ENCODE measurements at places on chromosomes 16 and 17.

DNA sequence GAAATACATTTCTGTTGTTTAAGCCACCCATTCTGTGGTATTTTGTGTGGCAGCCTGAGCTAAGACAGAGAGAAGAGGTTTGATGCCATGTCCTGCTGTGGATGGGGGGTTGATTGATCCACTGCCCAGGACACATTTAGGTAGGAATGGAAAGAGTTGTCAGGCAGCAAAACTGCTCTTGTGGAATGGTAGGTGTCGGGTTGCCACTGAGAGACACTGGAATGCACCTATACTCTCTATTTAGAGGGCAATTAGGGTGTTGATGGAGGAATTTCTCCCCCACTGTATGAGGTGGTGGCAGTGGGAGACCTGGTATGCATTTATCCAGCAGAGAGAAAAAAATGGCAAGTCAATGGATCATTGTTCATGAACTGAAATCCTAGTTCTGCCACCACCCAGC, 30.9 kb downstream of the CBLN1 start:
- DNase-seq, result no peak

- no peak for DNase-seq
These were observed 63.3 kb downstream of the PECAM1 start for GRCh38 chr17:64327201-64327930.

DNA sequence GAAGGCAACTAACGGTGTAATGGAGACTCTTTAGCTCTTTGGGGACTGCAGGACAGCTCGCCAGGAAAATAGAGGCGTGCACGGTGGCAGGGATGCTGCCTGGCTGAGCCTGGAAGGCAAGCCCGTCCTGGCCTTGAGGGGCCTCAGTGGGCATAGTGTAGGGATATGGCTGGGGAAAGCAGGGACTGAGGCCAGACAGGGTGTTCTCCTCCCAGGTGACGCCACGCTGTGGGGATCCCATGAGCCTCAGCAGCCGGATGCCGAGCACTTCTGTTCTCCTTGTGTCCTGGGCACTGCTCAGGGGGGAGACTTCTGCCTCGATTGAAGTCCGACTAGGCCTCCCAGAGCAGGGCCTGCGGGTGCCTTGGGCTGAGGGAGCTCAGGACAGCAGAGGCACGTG, 89.2 kb downstream of the NPIPB11 start:
- no peak for DNase-seq

DNA sequence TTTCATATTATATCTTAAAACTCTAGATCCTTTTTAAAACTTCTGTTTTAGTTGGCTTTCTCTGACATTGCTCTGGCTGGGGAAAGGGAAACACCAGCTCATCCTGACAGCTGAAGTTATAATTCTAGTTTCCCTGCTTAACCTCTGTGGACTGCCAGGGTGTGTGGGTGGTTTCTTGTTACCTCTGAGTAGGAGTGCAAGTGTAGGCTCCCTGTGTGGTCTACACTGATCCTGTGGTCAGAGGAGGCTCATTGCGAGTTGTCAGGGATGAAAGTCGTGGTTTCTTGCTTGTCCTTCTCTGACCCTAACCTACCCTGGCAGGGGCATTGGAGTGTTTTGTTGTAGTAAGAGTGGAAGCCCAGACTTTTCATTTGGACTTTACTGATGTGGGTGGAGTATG, 221.0 kb downstream of the UTP18 start:
- no peak for DNase-seq

DNA sequence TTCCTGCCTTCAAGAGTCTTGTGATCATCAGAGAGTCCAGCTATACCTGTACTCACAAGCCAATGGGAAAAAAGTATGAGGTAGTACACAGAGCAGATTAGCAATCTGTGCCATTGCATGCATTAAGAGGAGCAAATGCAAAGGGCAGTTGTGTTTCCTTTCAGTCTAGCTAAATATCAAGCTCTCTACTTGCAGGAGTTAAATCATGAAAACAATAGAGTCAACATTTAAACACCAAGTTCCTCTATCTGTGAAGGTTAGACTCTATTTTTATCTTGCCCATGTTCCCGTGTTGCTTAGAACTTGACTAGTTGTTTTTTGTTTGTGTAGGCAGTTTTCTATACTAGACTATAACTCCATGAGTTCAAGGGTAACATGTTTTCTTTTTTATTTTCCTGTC, 4.7 kb upstream of the FAM20A start:
- DNase-seq, result no peak

GRCh38 chr16:10637337-10638037, 57.1 kb upstream of the EMP2 start:
- no peak for DNase-seq

- DNase-seq, result no peak
These were observed 29.1 kb downstream of the GAS7 start for GRCh38 chr17:10169290-10169689.

- no peak for DNase-seq
These were observed 227.3 kb downstream of the SNX29 start for GRCh38 chr16:12203780-12204351.

- no peak for DNase-seq
These were observed 14.6 kb downstream of the STH start for GRCh38 chr17:46013502-46014165.

- no peak for DNase-seq
These were observed 30.5 kb upstream of the PLCG2 start for GRCh38 chr16:81748476-81749198.

GRCh38 chr17:10109146-10109545, 89.3 kb downstream of the GAS7 start:
- no peak for DNase-seq

DNA sequence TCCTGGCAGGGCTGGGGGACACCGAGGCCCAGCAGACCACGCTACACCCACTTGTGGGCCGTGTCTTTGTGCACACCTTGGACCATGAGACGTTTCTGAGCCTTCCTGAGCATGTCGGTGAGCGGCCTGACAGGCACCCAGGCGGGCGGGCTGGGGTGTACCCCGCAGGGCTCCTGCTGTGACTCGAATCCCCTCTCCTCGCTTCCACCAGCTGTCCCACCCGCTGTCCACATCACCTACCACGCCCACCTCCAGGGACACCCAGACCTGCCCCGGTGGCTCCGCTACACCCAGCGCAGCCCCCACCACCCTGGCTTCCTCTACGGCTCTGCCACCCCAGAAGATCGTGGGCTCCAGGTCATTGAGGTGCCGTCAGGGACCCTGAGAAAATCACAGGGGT, 1.6 kb downstream of the SGCA start:
- no peak for DNase-seq

GRCh38 chr16:78446486-78446885, 347.0 kb downstream of the WWOX start:
- DNase-seq, result no peak

GRCh38 chr17:77462090-77462489, 321.3 kb downstream of the SEC14L1 start:
- DNase-seq, result no peak

DNA sequence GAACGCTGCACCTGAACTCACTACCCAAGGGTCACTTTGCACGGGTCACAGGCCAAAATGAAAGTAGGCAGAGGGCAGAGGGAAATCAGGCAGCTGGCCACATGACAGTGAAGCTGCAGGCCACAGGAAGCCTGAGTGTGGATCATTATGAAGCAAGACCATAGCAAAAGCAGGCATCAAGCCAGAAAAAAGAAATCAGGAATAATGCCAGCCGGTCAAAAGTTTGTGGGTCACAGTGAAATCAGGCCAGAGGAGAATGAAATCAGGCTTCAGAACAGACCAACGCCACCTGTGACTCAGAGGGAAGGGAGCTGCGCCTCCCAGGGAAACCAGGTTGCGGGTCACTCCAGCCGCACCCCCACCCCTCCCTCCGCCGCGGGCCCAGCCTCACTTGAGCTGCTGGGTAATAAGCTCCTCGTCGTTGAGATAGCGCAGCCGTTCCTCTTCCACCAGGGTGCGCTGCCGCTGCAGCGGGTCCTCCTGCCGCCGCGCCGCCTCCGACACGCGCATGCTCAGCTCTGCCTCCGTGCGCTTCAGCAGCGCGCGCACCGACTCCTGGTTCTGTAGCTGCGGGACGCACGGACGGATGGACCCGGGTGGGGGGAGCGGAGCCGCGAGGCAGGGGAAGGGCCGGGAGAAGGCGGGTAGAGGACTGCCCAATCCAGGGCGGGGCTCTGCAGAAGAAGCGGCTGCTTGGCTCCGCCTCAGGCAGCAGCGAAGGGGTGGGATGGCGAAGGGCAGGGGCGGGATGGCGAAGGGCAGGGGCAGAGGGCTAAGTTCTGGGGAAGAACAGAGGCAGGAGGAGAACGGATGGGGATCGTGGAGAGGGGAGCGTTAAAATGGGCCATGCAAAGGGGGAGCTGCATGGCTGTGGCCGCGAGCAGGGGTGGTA, 47.7 kb downstream of the SRCIN1 start:
- peak; percentile 40 for DNase-seq

DNA sequence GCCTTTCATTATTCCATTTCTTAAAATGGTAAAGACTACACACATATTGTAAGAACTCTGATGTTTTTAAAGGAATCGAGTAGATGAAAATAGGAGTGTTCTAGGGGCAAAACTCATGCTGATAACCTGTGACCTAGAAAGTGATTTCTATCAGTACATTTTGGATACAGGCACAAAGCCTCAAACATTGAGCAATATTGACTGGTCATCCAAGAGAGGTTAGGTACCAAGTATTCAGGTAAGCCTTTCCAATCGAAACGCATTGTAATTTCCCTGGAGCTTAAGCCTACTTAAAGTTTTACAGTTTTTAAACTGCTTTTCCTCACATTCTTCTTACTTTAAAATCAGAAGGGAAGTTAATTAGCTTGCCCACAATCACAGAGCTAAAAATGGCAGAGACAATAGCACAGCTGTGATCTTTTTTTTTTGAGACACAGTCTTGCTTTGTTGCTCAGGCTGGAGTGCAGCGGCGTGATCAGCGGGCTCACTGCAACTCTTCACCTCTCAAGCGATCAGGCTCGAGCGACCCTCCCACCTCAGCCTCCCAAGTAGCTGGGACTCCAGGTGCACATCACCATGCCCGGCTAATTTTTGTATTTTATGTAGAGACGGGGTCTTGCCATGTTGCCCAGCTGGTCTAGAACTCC, 3.3 kb downstream of the GOT2 start:
- no peak for DNase-seq

DNA sequence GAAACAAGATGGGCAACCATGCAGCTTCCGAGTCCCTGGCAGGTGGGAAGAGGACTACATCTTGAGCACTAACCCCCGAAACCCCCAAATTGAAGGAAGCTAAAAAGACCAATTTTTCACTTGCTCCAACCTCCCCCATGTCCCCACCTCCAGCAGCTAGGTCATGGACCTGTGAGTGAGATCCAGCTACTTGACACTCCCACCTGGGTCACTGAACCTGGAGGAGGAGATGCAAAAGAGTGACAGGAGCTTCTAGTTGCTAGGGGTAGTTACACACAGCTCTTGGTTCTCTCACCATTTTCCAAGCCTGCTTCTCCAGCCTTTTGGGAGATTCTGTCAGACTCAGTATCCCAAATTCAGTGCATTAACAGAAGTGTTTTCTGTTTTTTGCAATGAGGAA, 11.2 kb downstream of the PDZD9 start:
- DNase-seq, result no peak

- DNase-seq, result peak; percentile 100
These were observed 58.6 kb upstream of the TNRC6A start for GRCh38 chr16:24670623-24671454.

DNA sequence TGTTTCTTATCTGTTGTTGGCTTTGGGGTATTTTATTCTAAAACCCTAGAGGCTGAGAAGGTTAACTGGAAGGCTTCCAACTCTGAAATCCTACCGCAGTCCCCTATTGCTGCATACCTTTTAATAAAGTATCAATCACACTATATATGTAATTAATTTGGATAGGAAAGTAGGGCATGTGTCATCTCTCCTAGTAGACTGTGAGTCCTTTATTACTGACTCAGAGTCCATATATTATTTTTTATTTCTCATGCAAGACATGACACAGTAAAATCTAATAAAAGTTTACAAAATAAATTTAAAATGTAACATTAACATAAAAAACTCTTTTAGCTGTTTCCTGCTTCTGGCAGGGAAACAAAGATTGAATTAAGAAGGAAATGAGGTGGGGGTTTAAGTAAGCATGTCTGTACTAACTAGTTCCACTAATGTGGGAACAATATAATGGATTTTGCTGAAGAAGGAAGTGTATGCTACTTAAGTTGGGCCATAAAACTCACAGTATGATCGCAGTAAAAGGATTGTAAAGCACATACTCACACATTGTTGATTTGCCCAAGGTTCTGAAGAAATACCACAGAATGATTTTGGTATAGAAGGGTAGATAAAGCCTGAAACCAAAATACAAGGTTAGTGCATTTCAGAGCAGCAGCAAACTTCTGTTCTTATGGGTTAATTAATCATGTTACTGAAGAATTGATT, 97.6 kb upstream of the HLF start:
- no peak for DNase-seq

GRCh38 chr16:24771132-24771778, 41.8 kb downstream of the TNRC6A start:
- DNase-seq, result no peak

DNA sequence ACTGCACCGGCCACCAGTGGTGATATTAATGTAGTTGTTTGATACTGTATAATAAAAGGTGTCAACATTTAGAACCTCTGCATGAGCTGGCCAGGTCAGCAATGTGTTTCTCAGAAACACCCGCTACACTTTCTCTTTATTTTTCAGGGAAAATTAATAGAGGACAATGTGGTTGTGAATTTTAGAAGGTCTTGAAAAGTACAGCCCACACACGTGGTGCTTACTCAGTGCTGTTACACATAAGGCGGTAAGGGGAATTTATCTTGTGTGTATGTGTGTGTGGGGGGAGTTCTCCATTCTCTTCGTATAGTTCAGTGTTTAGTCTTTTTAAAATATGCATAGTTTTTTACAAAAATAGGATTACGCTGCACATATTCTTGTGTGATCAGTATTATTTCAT, 4.4 kb upstream of the ZFP1 start:
- no peak for DNase-seq

DNA sequence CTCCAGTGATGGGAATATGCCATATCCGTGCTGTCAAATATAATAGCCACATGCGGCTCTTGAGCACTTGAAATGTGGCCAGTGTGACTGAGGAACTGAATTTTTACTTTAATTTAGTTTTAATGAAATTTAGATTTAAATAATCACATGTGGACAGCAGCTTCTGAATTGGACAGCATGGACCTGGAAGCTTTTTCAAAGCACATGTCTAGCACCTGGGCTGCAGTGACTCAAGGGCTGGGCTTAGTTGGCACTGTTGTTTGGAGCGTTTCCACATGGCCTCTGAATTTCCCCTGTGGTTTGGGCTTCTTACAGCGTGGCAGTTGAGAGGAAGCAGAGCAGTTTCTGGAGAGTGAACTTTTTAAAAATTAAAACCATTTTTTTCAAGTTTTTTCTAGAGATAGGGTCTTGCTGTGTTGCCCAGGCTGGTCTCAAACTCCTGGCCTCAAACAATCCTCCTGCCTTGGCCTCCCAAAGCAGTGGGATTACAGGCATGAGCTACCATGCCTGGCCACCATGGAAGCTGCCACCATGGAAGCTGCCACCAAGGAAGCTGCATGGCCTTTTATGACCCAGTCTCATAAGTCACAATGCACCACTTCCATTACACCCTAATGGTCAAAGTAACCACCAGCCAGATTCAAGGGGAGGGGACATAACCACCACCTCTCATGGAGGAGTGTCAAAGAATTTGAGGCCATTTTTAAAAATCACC, 6.7 kb upstream of the TOB1 start:
- DNase-seq, result no peak
